Uterus (tissue), 4 donors: ENCODE measurements at places on chromosomes 6 and 20. TPM values are rescaled to one million over a fixed set of nuclear protein-coding genes. Genes with fewer than 3 reads are reported as not detected.

CD93 gene
- 100 TPM for total RNA-seq

EFCAB8 gene
- 1.5 TPM for total RNA-seq

GRCh38 chr6:150382171-150382570 lies 13.4 kb downstream of the IYD start:
- H3K27me3 ChIP-seq, result no peaks in the 10 kb centered on the region
- no peak overlapping the region for H3K27ac ChIP-seq
- H3K4me3 ChIP-seq, result no peak overlapping the region
- H3K36me3 ChIP-seq, result no peaks in the 10 kb centered on the region
- no peaks in the 10 kb centered on the region for H3K4me1 ChIP-seq
- DNase-seq, result no peak

- H3K27ac ChIP-seq, result peak overlapping the region; percentile 97
- peaks cover 5% of the 10 kb centered on the region for H3K4me1 ChIP-seq
- no peaks in the 10 kb centered on the region for H3K36me3 ChIP-seq
- peak overlapping the region; percentile 55 for H3K4me3 ChIP-seq
- no peaks in the 10 kb centered on the region for H3K27me3 ChIP-seq
These were observed 526 bp downstream of the SOD2 start for GRCh38 chr6:159692303-159693127.

TMEM244 gene
- total RNA-seq, result not detected
